ENCODE measurements at places on chromosomes 5 and 9. TPM values are rescaled to one million over a fixed set of nuclear protein-coding genes. Genes with fewer than 3 reads are reported as not detected.

Gene FBP2
- not detected for total RNA-seq

Gene NFIB
- total RNA-seq, result 9.9 TPM

Gene ENTREP1
- total RNA-seq, result 0.43 TPM

Gene ANKRD34B
- total RNA-seq, result 0.18 TPM

Gene DDX4
- not detected for total RNA-seq

Gene C5
- total RNA-seq, result 12.9 TPM

All from A549 treated with CORT108297 at 1 μM for 4 hours (cell line).